ENCODE measurements at places on chromosomes 16 and 17. TPM values are rescaled to one million over a fixed set of nuclear protein-coding genes. Genes with fewer than 3 reads are reported as not detected.

LGALS9 gene
- 0.54 TPM for total RNA-seq

TBC1D3K gene
- not detected for total RNA-seq

ALDOC gene
- 2.4 TPM for total RNA-seq

HID1 gene
- 7.0 TPM for total RNA-seq

CES5A gene
- not detected for total RNA-seq

MYADML2 gene
- not detected for total RNA-seq

CD7 gene
- total RNA-seq, result 0.71 TPM

SLC52A1 gene
- total RNA-seq, result not detected

GGT6 gene
- total RNA-seq, result not detected

OR1A1 gene
- total RNA-seq, result not detected

CPSF4L gene
- not detected for total RNA-seq

CETP gene
- total RNA-seq, result not detected

BAIAP2 gene
- 46.4 TPM for total RNA-seq

PYDC1 gene
- total RNA-seq, result not detected

CCDC102A gene
- 4.1 TPM for total RNA-seq

GAA gene
- total RNA-seq, result 31.3 TPM

AOC3 gene
- 0.44 TPM for total RNA-seq

KRTAP2-2 gene
- total RNA-seq, result not detected

SYNGR3 gene
- 0.68 TPM for total RNA-seq

YBX2 gene
- 0.44 TPM for total RNA-seq

CIITA gene
- not detected for total RNA-seq

GLTPD2 gene
- not detected for total RNA-seq

PRAC1 gene
- total RNA-seq, result not detected

NUDT7 gene
- 6.7 TPM for total RNA-seq

CDH15 gene
- not detected for total RNA-seq

ETV4 gene
- 23.5 TPM for total RNA-seq

CCDC92B gene
- not detected for total RNA-seq

KIAA0513 gene
- total RNA-seq, result 4.2 TPM

PLCG2 gene
- 5.2 TPM for total RNA-seq

CCT6B gene
- 4.6 TPM for total RNA-seq

CRHR1 gene
- not detected for total RNA-seq

SMIM22 gene
- 2.2 TPM for total RNA-seq

HBA2 gene
- not detected for total RNA-seq

TRPV3 gene
- total RNA-seq, result 4.4 TPM

SSTR5 gene
- total RNA-seq, result not detected

MARCHF10 gene
- total RNA-seq, result not detected

CTRL gene
- 0.52 TPM for total RNA-seq

SHISA6 gene
- total RNA-seq, result not detected

HCRT gene
- not detected for total RNA-seq

MMP2 gene
- total RNA-seq, result 3.7 TPM

CRISPLD2 gene
- total RNA-seq, result 0.28 TPM
